ENCODE measurements at places on chromosomes 13 and 19.

DNA sequence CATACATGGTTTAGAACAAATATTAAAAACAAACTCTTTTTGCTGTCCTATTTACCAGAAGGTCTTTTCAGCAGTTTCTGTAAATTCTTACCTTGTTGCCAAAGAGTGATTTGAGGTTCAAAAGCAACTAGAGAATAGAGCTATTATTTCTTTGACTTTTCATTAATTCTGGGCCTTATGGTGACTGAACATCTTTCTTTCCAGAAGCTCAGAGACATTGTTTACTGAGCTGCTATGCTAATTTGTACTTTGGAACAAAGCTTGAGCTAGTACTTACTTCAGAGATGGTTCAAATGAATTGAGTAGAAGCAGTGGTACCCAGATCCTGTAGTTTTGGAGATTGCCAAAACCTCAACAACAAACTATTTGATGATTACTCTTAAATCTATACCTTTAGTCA lies 331.2 kb downstream of the SPRY2 start:
- no peak for DNase-seq

DNA sequence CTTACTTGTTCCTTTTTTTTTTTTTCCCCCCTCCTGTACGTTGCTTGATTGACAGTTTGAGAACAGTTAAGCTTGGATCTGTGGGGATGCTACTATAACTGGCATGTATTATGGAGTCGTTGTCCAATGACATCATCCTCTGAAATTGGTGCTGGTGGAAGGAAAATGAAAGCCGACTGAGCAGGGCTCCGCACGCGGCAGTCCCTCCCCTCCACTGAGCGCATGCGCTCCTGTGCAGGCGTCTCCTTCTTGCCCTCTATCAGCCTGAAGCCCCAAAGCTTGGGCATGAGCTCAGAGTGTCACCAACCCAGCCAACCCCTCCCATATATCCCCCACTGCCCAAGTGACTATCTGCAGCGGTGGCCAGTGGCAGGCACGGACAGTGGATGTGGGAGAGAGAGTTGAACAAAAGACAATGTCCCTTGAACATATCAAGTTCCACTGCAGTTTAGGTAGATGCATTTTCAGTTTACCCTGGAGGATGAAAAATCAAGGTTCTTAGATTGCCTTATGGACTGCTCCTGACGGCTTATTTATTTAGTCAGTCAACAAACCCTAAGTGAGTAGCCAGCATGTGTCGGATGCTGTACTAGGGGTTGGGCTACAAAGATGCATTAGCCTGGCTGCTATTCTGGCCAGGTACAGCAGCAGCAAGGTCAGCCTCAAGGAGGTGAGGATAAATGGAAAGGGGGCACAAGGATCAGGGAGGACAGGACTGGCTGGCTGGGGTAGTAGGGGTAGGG lies 20.8 kb downstream of the MBNL2 start:
- no peak for DNase-seq

DNA sequence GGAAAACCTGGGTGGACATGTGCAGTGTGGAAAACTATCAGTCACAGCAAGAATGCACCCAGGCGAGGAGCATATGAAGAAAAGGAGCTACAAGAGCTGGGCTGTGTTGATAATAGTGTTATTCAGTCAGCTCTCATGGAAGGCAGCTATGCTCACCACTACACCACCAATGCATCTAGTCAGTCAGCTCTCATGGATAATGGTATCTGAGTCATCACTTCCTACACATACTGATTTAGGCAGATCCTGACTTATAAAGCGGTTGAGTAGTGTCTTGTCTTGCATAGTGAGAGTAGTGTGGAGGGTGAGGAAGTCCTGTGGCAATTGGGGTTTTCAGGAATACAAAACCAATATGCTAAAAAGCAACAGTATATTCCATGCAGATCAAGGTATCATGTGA lies 9.1 kb upstream of the ZNF160 start:
- DNase-seq: no peak

DNA sequence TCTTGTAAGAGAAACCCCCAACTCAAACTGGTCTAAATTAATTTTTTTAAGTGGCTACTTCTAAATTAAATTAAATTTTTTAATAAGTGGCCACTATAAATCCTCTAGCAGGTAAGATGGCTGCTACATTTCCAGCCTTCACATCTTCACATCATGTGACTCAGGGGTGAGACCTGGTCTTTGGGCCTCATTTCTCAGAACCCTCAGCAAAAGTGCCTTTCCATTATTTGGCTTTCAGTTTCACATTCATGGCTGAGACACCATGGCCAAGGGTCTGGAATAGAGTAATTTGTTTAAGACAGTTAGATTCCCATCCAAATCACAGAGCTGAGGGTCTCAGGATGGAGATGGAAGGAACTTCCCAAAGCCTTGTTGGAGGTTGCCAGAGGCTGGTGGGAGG lies 47.5 kb downstream of the DCT start:
- DNase-seq: no peak

GRCh38 chr19:10550336-10550735 lies 6.6 kb downstream of the ATG4D start:
- DNase-seq: no peak

DNA sequence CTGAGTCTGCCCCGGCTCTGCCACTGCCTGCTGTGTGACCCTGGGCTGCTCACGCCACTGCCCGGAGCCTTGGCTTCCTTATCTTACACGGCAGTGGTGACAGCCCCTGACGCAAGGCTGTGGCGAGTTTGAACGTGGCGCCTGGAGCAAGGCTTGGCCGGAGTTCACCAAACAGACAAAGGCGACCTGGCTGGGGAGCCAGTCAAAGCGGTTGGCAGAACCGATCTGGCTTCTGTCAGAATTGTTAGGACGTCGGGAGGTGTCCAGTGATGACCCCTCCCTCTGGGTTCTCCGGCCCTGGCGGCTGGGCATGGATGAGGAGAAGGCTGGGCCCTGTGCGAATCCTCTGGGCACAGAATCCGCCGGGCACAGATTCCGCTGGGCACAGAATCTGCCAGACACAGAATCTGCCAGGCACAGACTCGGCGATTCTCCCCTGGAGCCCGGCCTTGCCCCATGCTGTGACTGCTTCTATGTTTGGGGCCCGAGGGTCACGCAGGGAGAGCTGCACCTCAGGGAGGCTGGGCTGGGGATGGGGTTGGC lies 11.7 kb upstream of the TMEM255B start:
- DNase-seq: no peak

- DNase-seq: no peak
Measured at GRCh38 chr13:37686501-37686900, 87.9 kb upstream of the POSTN start.

GRCh38 chr13:99984461-99985240 lies 3.1 kb downstream of the ZIC2 start:
- DNase-seq: no peak

DNA sequence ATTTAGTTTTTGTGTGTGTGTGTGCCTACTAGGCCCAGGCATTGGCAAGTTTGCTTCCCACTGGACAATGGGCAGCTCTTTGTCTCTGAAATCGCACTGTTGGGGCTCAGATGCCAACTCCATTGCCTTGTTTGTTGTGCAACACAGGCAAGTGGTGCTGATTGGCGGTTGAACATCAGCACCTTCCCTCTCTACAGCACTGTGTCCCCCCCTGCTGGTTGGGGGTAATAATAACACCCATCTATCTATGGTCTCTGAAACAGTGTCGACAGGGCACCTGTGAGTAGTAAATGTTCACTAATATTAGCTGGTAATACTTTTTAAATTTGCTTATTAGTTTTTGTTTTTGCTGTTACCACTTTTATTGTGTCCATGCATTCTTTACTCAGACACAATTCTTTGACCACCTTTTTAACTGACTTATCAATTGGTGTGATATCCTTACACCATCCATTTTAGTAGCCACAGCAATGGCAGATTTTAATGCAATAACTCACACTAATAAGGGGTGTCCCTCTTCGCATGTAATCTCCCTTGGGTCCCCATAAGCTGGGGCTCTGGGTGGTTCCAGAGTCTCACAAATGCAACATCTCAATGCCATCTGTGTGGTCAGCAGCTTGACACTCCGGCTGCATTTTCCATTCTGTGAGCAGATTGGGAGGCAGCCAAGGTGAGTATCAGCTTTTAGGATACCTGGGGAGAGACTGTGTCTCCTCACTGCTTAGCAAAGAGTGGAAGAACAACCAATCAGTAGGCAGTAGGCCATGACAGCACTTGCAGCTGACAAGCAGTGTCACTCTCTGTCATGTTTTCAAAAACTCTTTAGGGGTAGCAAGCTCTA lies 47.7 kb upstream of the UQCRFS1 start:
- DNase-seq: peak; percentile 27

GRCh38 chr13:32164622-32165268 lies 133.2 kb downstream of the FRY start:
- peak; percentile 82 for DNase-seq

DNA sequence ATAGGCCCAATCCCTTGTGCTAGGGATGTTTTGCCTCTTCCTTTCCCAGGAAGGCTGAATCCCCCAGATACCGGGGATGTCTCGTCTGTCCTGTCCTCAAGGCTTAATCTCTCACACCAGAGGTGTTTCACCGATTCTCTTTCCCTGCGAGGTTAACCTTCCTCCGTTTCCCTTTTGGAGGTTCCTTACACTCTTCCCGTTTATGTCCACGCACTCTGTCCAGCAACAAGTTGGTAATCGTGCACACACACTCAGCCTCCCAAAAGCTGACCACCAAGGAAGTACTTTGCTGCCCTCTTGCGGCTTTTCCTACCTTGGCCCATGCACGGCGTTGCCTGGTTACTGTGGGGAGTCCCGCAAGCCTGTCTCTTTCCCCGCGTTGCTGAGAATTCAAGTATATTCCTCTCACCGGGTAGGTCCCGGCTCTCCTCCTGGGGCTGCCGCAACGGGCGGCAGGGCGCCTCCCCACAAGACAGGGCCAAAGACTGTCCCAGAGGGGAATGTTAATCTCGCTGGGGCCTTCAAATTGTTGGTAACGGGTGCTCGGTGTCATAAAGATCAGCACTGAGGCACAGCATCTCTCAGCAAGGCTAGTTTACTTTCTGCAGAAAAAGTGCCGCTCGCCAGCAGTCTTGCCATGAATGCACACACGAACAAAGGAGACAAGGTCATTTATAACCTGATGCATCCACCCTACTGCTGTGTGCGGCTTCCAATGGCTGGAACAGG lies 36.7 kb upstream of the CD177 start:
- peak; percentile 11 for DNase-seq

DNA sequence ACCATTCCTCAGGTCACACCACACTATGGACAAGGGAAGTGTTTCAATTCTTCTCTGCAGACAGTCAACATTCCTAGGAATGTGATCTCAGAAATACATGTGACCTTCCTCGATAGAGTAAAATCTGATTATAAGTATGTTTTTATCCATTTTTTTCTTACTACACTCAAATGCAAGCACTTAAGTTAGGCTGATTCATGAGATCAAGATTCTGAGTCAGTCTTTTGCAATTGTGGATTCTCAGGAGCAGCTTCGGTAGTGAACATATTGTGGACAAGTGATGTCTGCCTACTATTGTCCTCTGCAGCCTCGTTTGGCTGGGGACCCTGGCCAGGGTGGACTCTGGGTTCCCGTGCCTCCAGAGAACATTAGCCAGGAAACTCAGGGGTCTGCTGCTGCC lies 3.2 kb downstream of the SERPINE3 start:
- DNase-seq: peak; percentile 58

Measured in fibroblast of pulmonary artery (primary cell).